ENCODE measurements at places on chromosomes 3 and 15. TPM values are rescaled to one million over a fixed set of nuclear protein-coding genes. Genes with fewer than 3 reads are reported as not detected.

The GOLGA6L7 gene
- polyA plus RNA-seq, result 0.03 TPM

The LRRC31 gene
- 9.5 TPM for polyA plus RNA-seq

The TMCO5A gene
- not detected for polyA plus RNA-seq

The HCLS1 gene
- polyA plus RNA-seq, result 14.3 TPM

The CPA3 gene
- polyA plus RNA-seq, result 8.5 TPM

DNA sequence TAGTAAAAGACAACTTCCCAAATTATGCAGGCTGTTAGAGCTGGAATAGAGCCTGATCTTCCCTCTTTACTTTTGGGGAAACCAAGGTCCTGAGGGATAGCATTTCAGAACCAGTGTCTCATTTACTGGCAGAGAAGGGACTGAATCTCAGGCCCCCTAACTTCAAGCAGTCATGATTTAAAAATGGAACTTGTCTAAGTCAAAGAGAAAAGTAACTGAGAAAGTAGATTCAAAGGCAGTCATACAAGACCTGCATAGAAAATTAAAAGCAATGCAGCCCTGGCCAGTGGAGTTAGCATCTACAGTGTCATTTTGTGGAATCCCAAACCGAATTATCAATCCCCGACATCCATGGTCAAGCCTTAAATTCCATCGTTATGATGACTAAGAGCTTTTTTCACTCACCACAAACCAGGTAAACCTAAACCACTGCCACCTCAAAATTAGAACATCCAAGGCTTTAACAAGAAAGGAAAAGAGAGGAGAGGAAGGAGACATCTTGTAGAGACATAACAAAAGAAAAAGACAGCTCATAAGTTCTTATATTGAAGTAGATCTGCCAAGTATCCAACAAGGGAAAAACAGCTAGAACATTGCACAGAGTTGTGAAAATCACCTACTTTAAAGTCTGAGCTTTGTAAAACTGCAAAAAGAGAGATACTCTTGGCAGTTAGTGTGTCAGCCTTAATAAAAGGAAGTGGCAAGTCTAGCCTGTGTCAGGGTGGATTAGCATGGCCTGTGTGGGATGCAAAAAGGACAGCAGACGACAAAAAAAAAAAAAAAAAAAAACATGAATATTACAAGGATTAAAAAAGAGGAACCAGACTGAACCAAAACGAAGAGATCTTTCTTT lies 54.1 kb upstream of the CCR2 start:
- peak overlapping the region; percentile 75 for H3K27ac ChIP-seq
- DNase-seq, result no peak
- H3K27me3 ChIP-seq, result no peaks in the 10 kb centered on the region
- no peaks in the 10 kb centered on the region for H3K4me1 ChIP-seq
- H3K36me3 ChIP-seq, result no peaks in the 10 kb centered on the region

DNA sequence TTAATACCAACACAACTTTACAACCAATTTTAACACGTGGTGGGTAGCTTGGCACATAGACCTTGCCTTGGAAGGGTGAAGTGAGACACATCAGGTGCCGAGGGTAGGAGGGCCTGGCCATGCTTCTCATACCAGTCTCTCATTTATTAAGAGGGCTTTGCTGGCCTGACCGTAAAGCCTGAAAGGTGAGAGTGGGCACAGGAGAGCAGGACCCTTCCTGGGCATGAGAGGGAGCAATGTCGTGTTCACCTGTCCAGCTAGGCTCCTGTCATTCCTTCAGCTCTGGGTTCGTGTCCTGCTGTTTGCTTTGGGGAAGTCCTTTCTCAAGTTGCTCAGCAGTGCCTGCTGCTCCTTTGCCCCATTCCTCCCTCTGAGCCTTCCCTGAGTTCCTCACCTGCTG lies 294.4 kb downstream of the EPHB1 start:
- DNase-seq, result no peak
- H3K4me1 ChIP-seq, result no peaks in the 10 kb centered on the region
- H3K4me3 ChIP-seq, result no peak overlapping the region
- no peaks in the 10 kb centered on the region for H3K36me3 ChIP-seq
- H3K27ac ChIP-seq, result no peak overlapping the region

DNA sequence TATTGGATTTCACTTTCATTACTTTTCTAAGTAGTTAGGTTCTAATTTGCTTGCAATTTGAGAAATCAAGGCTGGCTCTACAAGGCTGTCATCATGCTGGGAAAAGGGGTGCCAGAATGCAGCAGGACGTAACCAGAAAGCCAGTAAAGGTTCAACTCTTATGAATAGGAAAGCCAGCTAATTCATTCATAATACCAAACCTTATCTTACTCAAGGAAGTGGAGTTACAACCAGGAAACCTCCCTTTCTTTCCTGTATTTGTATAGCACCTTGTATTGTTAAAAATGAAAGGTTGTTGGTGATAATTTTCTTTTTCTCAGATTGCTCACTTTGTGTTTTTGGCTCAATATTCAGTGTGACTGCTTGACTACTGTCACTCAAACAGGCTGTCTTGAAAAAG lies 109.4 kb downstream of the FILIP1L start:
- DNase-seq, result peak; percentile 10
- H3K27me3 ChIP-seq, result no peaks in the 10 kb centered on the region
- peaks cover 30% of the 10 kb centered on the region for H3K4me1 ChIP-seq
- no peak overlapping the region for H3K27ac ChIP-seq

- DNase-seq, result no peak
- H3K4me3 ChIP-seq, result no peak overlapping the region
- no peak overlapping the region for H3K27ac ChIP-seq
- H3K36me3 ChIP-seq, result no peaks in the 10 kb centered on the region
- H3K4me1 ChIP-seq, result no peaks in the 10 kb centered on the region
These were observed 40.1 kb upstream of the GALNT15 start for GRCh38 chr3:16134173-16134928.

- no peaks in the 10 kb centered on the region for H3K27me3 ChIP-seq
- no peak overlapping the region for H3K4me3 ChIP-seq
- no peaks in the 10 kb centered on the region for H3K36me3 ChIP-seq
- H3K27ac ChIP-seq, result no peak overlapping the region
- DNase-seq, result no peak
These were observed 127.4 kb upstream of the HACD2 start for GRCh38 chr3:123712077-123712860.

- H3K4me3 ChIP-seq, result no peak overlapping the region
- no peaks in the 10 kb centered on the region for H3K4me1 ChIP-seq
- H3K27me3 ChIP-seq, result no peaks in the 10 kb centered on the region
- H3K36me3 ChIP-seq, result no peaks in the 10 kb centered on the region
These were observed 367.5 kb downstream of the ROBO2 start for GRCh38 chr3:77407441-77407840.

- H3K36me3 ChIP-seq, result no peaks in the 10 kb centered on the region
- no peak overlapping the region for H3K27ac ChIP-seq
- H3K4me1 ChIP-seq, result no peaks in the 10 kb centered on the region
- no peak for DNase-seq
- H3K27me3 ChIP-seq, result no peaks in the 10 kb centered on the region
These were observed 42.1 kb upstream of the BHLHE40 start for GRCh38 chr3:4936982-4937614.

DNA sequence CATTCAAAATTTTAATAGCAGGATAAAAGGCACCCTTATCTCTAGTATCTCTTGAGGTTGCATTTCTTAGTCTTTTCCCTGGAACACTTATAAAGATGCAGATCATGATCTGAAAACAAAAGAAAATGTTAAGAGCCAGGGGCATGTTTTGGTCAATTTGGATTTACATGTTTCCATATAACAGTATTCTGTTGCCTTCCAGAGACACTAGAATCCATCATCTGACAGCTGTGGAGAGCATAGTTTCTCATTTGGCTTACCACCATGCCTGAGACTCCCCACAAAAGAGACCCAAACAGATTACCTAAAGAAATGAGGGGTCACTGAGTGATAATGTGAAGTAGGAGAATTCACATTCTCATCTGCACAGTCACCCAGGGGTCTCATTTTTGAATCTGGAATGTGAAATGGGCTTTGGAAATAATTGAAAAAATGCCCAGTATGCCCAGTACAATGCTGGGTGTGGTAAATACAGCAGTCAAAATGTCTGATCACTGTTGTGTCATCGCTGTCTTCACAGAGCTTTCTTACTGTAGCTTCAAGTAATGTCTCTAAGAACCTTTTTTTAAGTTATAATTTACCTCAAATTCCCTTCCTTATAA lies 79.9 kb upstream of the ZBTB20 start:
- no peaks in the 10 kb centered on the region for H3K27me3 ChIP-seq
- H3K4me3 ChIP-seq, result no peak overlapping the region
- H3K27ac ChIP-seq, result no peak overlapping the region
- no peaks in the 10 kb centered on the region for H3K36me3 ChIP-seq

GRCh38 chr15:45704329-45705249 lies 69.8 kb downstream of the SQOR start:
- no peak overlapping the region for H3K27ac ChIP-seq
- H3K4me1 ChIP-seq, result no peaks in the 10 kb centered on the region
- peaks cover 5% of the 10 kb centered on the region for H3K27me3 ChIP-seq
- peak overlapping the region; percentile 49 for H3K4me3 ChIP-seq

DNA sequence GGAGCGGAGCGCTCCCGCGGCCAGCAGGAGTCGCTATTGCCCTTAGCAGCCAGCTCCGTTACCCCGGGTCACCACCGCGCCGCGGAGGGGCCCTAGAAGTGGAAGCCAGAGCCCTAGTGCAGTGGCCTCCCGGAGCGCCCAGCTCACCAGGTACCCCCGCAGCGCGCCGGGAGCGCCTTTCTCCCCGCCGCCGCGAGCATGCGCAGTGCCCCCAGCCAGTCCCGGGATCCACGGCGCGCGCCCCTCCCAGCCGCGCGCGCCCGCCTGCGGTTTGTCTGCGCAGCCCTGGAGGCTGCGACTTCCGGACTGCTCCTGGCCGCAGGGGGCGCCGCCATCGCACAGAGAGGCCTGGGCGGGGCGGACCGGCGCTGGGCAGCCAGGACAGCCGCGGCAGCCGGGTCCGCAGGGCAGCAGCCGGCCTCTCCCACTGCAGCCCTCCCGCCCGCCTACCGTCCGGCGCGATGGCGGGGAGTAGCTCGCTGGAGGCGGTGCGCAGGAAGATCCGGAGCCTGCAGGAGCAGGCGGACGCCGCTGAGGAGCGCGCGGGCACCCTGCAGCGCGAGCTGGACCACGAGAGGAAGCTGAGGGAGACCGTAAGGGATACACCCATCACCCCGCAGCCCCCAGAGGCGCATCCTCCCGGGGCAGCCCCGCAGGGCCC lies 5.7 kb downstream of the TPM1 start:
- H3K4me3 ChIP-seq, result peak overlapping the region; percentile 67
- H3K4me1 ChIP-seq, result peaks cover 48% of the 10 kb centered on the region
- peak; percentile 99 for DNase-seq
- H3K27me3 ChIP-seq, result peaks cover 25% of the 10 kb centered on the region
- H3K36me3 ChIP-seq, result no peaks in the 10 kb centered on the region

DNA sequence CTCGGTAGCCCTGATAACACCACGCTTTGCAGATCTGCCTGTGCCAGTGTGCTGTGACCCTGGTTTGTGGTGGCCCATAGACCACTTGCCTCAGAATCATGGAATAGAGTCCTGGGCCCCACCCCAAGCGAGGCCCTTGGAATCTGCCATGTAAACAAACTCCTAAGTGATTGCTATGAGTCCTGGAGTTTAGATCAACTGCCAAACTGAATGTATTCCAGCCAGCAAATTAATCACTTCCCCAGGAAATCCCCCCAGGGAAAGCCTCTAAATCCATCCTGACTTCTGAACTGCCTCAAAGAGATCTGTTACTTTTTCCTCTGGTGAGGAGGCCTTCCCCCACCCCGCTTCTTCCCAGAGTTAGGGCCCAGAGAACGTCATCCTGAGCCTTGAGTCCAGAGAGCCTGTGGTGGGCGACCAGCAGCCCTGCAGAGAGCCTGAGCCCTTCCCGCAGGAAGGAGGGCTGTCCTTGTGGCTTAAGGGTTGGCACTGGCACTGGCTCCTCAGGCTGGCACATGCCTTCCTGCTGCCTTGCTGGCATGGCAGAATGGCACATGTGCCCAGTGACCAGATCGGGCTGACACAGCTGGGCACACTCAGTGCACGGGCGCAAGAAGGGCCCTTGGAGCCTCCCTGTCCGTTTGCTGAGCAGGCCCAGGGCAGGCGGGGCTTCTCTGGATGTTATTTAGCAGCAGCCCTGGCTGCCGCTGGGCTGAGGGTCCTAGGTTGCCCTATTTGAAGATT lies 50.6 kb upstream of the PLXNA1 start:
- no peaks in the 10 kb centered on the region for H3K36me3 ChIP-seq
- no peaks in the 10 kb centered on the region for H3K4me1 ChIP-seq
- no peak overlapping the region for H3K4me3 ChIP-seq
- H3K27me3 ChIP-seq, result no peaks in the 10 kb centered on the region
- no peak for DNase-seq

DNA sequence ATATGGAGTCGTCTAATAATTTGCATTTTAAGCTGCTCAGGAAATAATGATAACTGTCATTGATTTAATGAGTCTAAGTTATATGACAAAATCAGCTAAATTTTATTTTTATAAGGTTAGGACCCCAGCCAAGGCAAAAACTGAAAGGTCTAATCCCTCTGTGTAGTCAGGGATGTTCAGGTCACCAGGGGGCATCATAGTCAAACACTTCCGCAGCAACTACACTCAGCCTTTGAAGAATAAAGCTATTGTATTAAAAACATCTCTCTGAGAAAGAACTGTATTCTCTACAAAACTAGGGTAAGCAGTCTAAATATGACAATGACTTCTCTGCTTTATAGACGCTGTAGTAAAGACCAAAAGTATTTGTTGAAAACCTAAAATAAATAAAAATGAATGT lies 15.0 kb downstream of the INTS14 start:
- peaks cover 11% of the 10 kb centered on the region for H3K36me3 ChIP-seq
- H3K4me3 ChIP-seq, result no peak overlapping the region
- DNase-seq, result no peak
- no peaks in the 10 kb centered on the region for H3K27me3 ChIP-seq
- no peaks in the 10 kb centered on the region for H3K4me1 ChIP-seq
- no peak overlapping the region for H3K27ac ChIP-seq

DNA sequence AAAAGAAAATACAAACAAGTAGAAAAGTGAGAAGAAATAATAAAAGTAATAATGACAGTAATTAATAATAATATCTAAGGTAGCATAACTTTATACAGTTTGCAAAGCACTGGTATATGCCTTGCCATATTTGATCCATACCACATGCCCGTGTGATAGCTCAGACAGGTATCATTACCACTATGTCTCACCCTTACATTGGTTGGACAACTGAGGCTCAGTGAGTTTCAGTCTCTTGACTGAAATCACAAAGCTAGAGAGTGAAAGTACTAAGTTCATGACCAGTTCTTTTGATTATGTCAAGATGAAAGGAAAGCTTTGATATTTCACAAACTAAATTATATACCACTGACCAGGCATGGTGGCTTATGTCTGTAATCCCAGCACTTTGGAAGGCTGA lies 408.9 kb downstream of the GAP43 start:
- no peaks in the 10 kb centered on the region for H3K4me1 ChIP-seq
- no peak overlapping the region for H3K27ac ChIP-seq
- H3K36me3 ChIP-seq, result no peaks in the 10 kb centered on the region
- DNase-seq, result no peak
- H3K27me3 ChIP-seq, result no peaks in the 10 kb centered on the region
- no peak overlapping the region for H3K4me3 ChIP-seq
